ENCODE measurements at places on chromosomes 6 and 20. TPM values are rescaled to one million over a fixed set of nuclear protein-coding genes. Genes with fewer than 3 reads are reported as not detected.

RIPOR2 gene
- total RNA-seq = 0.83 TPM

FOXS1 gene
- total RNA-seq = not detected

CRIP3 gene
- not detected for total RNA-seq

NKX2-2 gene
- total RNA-seq = not detected

TPBG gene
- 71.4 TPM for total RNA-seq

TNFRSF6B gene
- total RNA-seq = 66.5 TPM

APCDD1L gene
- total RNA-seq = 17.5 TPM

TLDC2 gene
- 0.15 TPM for total RNA-seq

MATN4 gene
- 0.33 TPM for total RNA-seq

ZC3H12D gene
- 0.15 TPM for total RNA-seq

TNXB gene
- total RNA-seq = 7.7 TPM

CRISP2 gene
- total RNA-seq = not detected

C6orf163 gene
- 2.2 TPM for total RNA-seq

KCNK5 gene
- not detected for total RNA-seq

PHACTR1 gene
- total RNA-seq = 2.3 TPM

CNBD2 gene
- 1.5 TPM for total RNA-seq

CCDC28A gene
- 26.9 TPM for total RNA-seq

SCUBE3 gene
- total RNA-seq = 0.44 TPM

SLC16A10 gene
- total RNA-seq = not detected

PRPH2 gene
- 4.2 TPM for total RNA-seq

ZKSCAN3 gene
- 8.1 TPM for total RNA-seq

ZBTB46 gene
- 9.9 TPM for total RNA-seq

HINT3 gene
- total RNA-seq = 25.5 TPM

SRSF12 gene
- total RNA-seq = not detected

GHRH gene
- not detected for total RNA-seq

CD109 gene
- total RNA-seq = 34.1 TPM

MRPS26 gene
- 31.4 TPM for total RNA-seq

PLCB4 gene
- 9.3 TPM for total RNA-seq

PLN gene
- not detected for total RNA-seq

EPPIN gene
- total RNA-seq = not detected

TREML2 gene
- not detected for total RNA-seq

AGER gene
- total RNA-seq = 0.50 TPM

PNPLA1 gene
- total RNA-seq = not detected

PRSS35 gene
- total RNA-seq = 4.3 TPM

SDCBP2 gene
- 1.9 TPM for total RNA-seq

BTNL2 gene
- total RNA-seq = not detected

IGF2R gene
- total RNA-seq = 170 TPM

TULP1 gene
- total RNA-seq = 0.17 TPM

IER3 gene
- total RNA-seq = 14.7 TPM

RTN4IP1 gene
- total RNA-seq = 13.1 TPM

IRF4 gene
- total RNA-seq = under 0.01 TPM

COL11A2 gene
- 0.15 TPM for total RNA-seq

TMEM217 gene
- total RNA-seq = 1.8 TPM

SNAP25 gene
- 9.6 TPM for total RNA-seq
